IPS DF 19.7 (cell line): ENCODE measurements at places on chromosomes 6 and 20.

GRCh38 chr20:46322641-46323040, 14.3 kb upstream of the CDH22 start:
- no peak for DNase-seq

DNA sequence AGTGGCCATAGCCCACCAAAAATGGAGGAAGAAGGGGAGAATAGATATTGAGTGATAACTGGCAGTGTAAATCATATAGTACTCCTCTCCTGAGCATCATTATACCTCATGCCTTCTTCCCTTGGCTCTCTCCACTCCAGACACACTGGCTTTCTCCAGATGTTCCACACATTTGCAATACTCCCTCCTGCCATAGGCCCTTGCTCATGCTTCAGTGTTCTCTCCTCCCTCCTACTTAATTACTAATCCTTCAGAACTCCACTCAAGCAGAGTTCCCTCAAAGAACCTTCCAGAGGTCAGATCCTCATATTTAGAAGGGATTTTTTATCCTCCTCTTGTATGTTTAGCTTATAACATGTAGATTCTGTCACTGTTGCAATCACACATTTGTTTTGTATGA, 279.5 kb upstream of the SUPT3H start:
- no peak for DNase-seq

DNA sequence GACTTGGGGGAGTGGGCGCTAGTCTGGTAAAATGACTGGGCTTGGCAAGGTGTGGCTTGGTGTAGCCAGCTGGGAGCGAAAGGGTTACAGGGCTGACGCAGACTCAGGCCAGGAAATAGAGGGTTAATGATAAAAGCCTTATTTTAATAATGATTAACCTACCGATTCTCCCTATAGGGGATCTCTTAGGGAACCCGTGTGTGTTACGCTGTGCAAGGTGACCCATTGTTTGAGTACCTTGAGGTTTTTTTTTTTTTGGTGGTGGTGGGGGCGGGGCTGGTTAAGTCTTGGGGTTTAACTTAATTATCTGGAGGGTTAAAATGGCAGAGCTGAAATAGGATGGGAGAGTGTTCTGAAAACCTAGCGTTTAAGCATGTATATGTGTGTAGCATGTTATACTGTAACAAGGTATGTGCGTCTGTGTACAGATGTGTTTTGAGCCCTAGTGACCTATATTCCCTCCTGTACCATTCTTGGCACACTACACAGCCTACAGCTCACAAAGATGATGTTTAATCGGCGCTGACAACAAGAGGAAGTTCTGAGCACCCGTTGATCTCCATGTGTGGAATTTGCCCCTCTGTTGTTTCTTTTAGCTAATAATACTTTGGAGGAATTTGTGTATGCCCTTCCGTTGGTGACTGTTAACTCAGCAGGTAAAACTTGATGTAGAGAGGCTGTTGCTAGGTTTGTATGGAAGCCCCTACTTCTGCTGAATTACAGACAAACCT, 1.3 kb downstream of the CARMIL1 start:
- no peak for DNase-seq

DNA sequence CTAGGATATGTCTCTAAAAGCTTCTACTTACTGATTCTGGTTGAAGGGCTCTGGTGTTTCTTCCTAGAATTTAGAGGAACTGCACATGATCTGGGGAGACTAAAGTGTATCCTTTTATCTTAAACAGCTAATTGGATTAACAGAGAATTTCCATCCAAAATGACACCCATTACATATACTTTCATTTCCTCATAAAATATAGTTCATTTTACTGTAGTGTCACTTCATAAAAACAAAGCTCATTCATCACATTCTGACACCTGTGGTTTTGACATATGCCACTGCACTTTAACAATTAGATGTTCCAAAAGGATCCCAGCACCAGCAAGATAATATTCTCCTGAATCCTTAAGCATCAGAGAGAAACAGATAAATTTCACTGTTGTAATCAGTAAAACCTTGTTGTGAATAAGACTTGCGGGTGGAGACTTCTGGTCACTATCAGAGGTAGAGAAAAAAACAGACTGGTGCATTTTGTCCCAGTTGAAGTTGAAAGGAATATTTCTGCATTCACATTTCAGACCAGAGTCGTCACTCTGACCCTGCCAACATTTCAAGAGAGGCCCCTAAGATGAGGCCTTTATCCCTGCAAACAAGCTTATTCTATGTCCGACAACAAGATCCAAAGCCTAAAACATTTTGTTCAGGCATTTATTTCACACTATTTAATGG, 175.3 kb upstream of the BMP5 start:
- DNase-seq: no peak

- DNase-seq: no peak
Observed at GRCh38 chr20:23018432-23018831, 16.7 kb upstream of the SSTR4 start.

- DNase-seq: no peak
Observed at GRCh38 chr6:147298461-147298860, 94.2 kb downstream of the STXBP5 start.

GRCh38 chr6:30325150-30325872, 1.4 kb upstream of the TRIM39 start:
- no peak for DNase-seq

DNA sequence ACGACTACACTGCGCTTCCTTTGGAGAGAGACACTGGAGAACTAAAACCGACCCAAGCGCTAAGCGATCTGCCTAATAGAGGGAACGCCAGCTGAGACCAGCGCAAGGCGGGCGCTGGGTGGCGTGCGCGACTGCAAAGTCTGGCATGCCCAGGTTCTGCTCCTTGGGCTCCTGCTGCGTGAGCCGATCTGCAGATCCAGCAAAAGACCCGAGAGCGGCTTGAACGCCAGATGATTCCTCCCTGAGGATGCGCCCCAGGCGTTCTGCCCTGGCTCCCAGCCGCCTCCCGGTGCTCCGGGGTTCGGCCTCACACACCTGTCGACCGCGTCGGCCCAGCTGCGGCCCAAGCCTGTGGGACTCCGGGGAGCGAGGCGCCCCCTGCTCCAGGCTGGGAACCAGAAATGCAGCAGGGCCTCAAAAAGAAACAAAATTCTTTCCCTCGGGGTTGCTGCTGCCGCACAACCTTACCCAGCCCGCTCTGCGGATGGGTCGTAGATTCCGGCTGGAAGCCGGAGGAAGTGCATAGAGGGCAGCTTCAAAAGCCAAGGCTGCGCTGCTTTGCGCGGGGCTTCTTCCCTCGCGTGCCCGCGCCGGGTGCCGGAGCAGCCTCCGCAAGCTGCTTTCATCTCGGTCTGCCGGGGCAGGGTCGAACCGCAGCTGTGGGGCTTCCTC, 17.9 kb upstream of the PRDM13 start:
- DNase-seq: no peak

- no peak for DNase-seq
Observed at GRCh38 chr20:3754276-3754630, 13.3 kb downstream of the ADISSP start.

- no peak for DNase-seq
Observed at GRCh38 chr20:53866794-53867740, 203.3 kb downstream of the BCAS1 start.

DNA sequence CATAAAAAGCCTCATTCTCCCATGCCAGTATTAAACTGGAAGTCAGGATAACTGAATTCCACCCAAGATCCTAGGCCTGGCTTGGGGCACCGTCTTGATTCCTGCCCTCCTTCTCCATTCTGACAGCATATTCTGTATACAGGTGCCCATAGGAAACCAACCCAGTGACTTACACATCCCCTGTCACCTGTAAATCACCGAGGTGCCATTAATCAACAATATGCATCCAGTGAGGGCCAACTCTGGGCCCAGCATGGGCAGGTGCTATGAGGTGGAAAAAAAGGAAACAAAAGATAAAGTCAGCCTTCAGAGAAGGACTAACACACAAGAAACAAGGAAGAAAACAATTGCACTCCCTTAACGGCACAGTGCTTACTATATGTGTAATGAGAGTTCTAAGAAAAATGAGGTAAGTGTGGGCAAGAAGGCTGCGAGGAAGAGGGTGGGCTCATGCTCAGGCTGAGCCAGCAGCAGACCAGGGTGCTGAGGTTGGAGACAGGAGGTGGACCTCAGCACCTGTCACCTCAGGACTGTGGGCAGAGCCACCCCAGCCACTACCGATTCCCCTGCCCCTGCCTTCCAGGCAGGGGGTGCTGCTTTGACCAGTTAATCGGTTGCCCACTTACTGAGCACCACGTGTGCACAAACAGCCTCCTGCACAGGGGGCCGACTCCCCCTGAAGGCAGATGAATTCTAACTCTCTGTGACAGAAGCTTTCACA, 105.9 kb downstream of the TRERF1 start:
- no peak for DNase-seq

DNA sequence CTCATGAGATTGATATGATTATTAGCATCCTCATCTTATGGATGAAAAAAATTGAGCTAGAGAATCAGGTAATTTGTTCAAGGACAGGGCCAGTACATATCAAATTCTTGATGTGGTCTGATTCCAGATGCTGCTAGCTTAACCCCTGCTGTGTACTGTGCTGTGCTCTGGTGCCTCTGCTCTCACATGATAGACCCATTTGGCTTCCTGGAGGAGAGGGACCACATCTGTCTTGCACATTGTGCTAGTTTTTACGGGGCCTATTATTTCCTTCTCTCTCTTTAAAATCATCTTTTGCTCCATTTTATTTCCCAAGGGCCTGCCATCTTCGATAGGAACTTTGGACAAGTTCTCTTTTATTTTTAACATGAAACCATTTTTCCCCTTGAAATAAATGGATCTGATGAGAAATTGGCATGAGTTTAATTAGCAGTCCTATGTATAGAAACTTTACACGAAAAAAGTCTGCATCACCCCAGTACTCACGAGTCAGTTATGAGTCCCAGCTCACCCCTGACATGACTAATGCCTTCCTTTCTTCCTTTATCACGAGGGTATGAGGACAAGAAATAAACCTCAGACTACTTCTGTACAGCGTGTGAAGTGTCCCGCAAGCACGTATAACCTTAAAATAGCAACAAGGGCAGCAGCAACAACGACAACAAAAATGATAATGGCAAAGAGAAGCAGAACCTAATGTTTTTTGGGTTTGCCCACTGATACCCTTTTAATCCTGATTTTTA, 26.5 kb downstream of the CD109 start:
- no peak for DNase-seq

- DNase-seq: no peak
Observed at GRCh38 chr20:13363473-13363872, 142.4 kb downstream of the ISM1 start.

DNA sequence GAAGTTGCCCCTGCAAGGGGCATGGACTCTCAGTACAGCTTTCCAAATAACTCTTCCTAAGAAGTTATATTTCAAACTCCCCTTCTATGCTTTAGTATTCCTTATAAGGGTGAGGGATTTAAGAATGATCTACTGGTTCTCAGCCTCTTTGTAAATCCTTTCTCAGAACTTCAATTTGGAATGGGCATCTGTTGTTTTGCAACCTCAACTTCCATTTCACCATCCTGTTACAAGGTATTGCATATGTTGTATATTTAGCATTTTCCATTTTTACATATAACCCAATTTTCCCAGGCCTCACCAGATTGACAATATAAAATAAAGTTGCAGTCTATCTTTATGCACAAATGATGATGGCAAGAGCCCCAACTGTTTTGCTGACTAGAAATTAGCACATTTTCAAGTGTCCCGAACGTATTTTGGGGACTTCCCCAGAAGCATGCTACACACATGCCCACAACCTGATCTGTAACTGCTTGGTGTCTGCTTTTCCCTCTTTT, 154.9 kb upstream of the CARMIL1 start:
- DNase-seq: no peak

- DNase-seq: no peak
Observed at GRCh38 chr20:59525500-59526241, 78.7 kb upstream of the PHACTR3 start.

- DNase-seq: no peak
Observed at GRCh38 chr6:27593200-27593818, 120.4 kb upstream of the ZNF184 start.

DNA sequence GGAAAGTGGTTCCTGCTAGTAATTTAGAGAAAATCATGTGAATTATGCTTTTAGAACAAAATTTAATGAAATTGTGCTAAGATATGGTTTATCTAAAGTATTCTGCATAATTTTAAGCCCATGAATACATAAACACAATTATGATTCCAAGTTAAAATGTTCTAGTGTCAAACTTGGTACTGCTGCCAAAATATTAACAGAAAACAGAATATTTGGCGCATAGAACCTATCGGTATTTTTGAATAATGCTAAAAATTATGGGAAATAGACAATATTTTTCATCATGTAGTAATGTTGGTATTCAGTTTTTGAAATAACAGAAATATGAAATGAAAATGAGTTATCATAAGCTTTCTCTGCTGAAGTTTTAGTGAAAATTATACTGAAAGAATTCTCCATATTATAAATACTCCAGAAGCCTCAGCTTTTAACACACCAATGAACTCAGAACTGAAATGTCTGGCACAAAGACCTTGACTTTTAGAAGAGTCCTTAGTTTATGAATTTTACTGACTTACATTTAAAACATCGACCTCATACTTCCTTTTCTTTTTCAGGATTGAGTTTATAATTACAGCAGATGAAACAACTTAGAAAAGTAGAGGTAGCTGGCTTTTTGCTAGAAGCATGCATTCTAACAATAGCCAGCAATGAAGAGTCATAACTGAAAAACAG, 1192.3 kb upstream of the GJE1 start:
- DNase-seq: no peak

GRCh38 chr6:169427856-169428255, 174.2 kb upstream of the THBS2 start:
- no peak for DNase-seq

DNA sequence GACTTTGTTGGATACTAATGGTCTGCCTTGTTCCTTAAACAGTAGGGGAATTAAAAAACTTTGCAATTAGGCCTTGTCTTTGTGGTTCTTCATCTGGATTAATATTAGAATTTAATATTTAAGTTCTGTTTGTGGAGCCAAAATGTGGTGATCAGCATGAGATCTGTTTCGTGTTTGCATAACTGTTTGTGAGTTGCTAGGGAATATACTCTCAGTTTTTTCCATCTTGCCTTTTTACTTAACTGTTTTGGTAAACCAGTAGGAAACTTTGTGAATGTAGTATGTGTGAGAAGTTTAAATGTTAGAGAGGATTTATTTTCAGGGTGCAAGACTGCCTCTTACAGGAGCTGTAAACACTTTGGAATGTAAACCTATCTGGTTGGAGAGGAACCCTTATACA, 35.6 kb downstream of the LRRC1 start:
- no peak for DNase-seq

GRCh38 chr6:136608991-136609390, 58.8 kb upstream of the MAP7 start:
- DNase-seq: no peak

DNA sequence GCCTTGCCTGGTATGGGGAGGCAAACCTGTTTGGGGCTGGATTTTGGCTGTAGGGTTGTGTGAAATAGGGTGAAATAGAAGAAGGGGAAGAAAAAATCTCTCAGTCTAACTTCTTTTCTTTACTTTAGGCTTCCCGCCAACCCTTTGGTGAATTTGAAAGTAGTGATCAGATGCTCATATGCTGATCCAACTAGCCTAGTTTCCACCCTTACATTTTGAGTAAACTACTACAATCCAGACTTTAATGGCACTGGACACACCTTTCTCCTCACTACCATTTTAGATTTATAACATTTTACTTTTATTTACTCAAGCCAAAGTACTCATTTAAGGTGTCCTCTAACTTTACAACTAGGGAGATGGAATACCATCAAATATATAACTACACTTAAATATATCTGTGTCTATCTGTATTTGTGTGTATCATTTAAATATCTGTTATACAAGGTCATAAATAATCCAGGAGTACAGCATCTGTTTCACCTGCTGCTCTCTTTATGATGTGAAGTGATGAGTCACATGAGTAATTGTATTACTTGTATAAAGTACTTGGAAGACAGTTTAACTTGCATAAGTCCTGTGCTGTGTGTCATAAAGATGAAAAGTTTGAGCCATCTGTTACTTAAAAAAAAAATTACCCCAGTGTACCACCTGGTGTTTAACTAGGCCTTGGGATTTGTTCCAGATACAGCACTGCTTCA, 172.1 kb downstream of the CDKAL1 start:
- DNase-seq: no peak
